ENCODE measurements at places on chromosomes 3 and 15. TPM values are rescaled to one million over a fixed set of nuclear protein-coding genes. Genes with fewer than 3 reads are reported as not detected.

Gene CHRFAM7A
- 0.04 TPM for total RNA-seq

Gene GOLIM4
- total RNA-seq, result 6.5 TPM

Gene FAM81A
- 1.3 TPM for total RNA-seq

Gene PARP15
- 8.7 TPM for total RNA-seq

Gene PLD1
- 0.18 TPM for total RNA-seq

Gene ALDH1L1
- total RNA-seq, result not detected

Gene SLC6A11
- not detected for total RNA-seq

Gene GOLGA8S
- total RNA-seq, result not detected

Gene KNG1
- not detected for total RNA-seq

Gene PROS1
- 0.32 TPM for total RNA-seq

Gene PLA2G4D
- not detected for total RNA-seq

Gene SCAANT1
- not detected for total RNA-seq

Gene RNF13
- 29.5 TPM for total RNA-seq

Gene PRC1
- 89.2 TPM for total RNA-seq

Gene AGBL1
- not detected for total RNA-seq

Gene PTH1R
- total RNA-seq, result not detected

Gene ARPIN
- total RNA-seq, result not detected

Gene SLC2A2
- total RNA-seq, result not detected

Gene SRGAP3
- 1.3 TPM for total RNA-seq

Gene MCCC1
- total RNA-seq, result 32.2 TPM

Gene ARL8B
- total RNA-seq, result 56.3 TPM

Gene BCHE
- total RNA-seq, result not detected

Gene SLC22A13
- 0.24 TPM for total RNA-seq

Gene GOLGA6L6
- not detected for total RNA-seq

Gene CPN2
- total RNA-seq, result not detected

Gene MEIS2
- not detected for total RNA-seq

Gene RBM5
- 99.8 TPM for total RNA-seq

Gene ADAMTS7
- 0.21 TPM for total RNA-seq

Gene HCLS1
- 183 TPM for total RNA-seq

Gene TM4SF4
- not detected for total RNA-seq

Gene IMP3
- total RNA-seq, result 132 TPM

Gene AGTR1
- total RNA-seq, result not detected
